ENCODE measurements at places on chromosomes 12 and 14. TPM values are rescaled to one million over a fixed set of nuclear protein-coding genes. Genes with fewer than 3 reads are reported as not detected.
A peak's percentile ranks its signal among the peaks of the same experiment; 100 is the strongest.

The GRIP1 gene
- 26.7 TPM for polyA plus RNA-seq

The SERPINA10 gene
- 0.11 TPM for polyA plus RNA-seq

The RARG gene
- polyA plus RNA-seq = 31.4 TPM

The TOMM20L gene
- 2.1 TPM for polyA plus RNA-seq

The NGB gene
- polyA plus RNA-seq = not detected

The CCDC197 gene
- not detected for polyA plus RNA-seq

The GLRX5 gene
- 87.6 TPM for polyA plus RNA-seq

The FGF6 gene
- polyA plus RNA-seq = not detected

The KCNJ8 gene
- 20.8 TPM for polyA plus RNA-seq

The FAIM2 gene
- 6.1 TPM for polyA plus RNA-seq

The LAG3 gene
- polyA plus RNA-seq = 1.9 TPM

The NRXN3 gene
- polyA plus RNA-seq = 7.9 TPM

GRCh38 chr12:79547044-79547734 lies 143.6 kb downstream of the PAWR start:
- DNase-seq = no peak

GRCh38 chr12:117380083-117380482 lies 18.7 kb upstream of the NOS1 start:
- no peak for DNase-seq

DNA sequence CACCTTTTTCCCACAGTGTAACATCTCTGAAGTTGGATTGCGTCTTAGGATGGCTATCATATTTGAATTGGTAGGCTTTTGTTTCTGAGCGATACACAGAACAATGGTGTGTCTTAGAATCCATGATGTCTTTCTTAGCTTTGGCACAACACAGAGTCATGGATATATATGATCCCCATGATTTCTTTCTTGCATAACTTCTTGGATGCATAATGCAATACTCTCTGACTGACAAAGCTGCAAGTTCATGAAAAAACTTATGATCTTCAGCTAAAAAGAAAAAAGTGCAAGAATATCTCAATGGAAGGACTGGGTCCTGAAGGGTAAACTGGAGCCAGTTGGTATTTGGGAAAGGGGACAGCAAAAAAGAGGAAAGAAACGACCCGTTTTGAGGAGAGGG lies 48.1 kb downstream of the VWF start:
- DNase-seq = no peak

GRCh38 chr14:24231263-24232120 lies 675 bp downstream of the NEDD8 start:
- DNase-seq = no peak

GRCh38 chr12:45381351-45381750 lies 165.5 kb downstream of the ANO6 start:
- DNase-seq = no peak

DNA sequence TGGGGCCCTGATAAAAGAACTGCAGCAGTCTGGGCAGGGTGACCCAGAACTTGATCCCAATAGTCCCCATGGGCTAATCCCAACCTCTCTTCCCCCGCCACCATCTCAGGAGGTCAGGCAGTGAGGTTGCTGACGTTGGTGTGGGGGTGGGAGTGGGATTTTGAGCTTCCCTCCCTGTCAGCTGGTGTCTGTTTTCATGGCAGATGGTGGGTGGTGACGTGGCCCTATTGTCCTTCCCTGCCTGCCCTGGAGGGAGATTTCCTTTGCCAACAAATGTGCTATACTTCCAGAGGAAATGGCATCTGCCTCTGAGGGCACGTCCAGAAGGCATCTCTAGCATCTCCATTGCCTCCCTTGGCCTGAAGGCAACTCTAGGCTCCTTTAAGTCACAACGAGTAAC lies 37.7 kb downstream of the NEUROD4 start:
- DNase-seq = no peak

- no peak for DNase-seq
Measured at GRCh38 chr12:20548611-20549010, 146.5 kb upstream of the SLCO1C1 start.

GRCh38 chr12:62720661-62721330 lies 214.2 kb downstream of the PPM1H start:
- no peak for DNase-seq

DNA sequence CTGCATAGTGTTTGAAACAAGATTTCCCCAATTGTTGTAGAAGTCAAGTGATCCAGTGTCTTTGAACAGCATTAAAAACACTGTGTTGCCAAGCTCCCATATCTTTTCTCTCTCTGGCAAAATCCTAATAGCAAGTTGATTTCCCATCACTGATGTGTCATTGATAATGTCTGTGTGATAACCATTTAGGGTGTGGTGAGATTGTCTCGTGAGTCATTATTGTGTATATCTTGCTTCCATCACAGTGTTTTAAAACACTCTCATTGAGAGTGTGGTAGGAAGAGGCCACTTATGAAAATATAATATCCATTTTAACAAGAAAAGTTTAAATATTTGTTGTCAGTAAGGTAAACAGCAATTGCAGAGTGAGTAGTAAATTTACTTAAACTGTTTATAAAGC lies 74.7 kb downstream of the PRORP start:
- DNase-seq = no peak

- peak; percentile 60 for DNase-seq
Measured at GRCh38 chr12:3315201-3315661, 175.8 kb upstream of the PRMT8 start.

DNA sequence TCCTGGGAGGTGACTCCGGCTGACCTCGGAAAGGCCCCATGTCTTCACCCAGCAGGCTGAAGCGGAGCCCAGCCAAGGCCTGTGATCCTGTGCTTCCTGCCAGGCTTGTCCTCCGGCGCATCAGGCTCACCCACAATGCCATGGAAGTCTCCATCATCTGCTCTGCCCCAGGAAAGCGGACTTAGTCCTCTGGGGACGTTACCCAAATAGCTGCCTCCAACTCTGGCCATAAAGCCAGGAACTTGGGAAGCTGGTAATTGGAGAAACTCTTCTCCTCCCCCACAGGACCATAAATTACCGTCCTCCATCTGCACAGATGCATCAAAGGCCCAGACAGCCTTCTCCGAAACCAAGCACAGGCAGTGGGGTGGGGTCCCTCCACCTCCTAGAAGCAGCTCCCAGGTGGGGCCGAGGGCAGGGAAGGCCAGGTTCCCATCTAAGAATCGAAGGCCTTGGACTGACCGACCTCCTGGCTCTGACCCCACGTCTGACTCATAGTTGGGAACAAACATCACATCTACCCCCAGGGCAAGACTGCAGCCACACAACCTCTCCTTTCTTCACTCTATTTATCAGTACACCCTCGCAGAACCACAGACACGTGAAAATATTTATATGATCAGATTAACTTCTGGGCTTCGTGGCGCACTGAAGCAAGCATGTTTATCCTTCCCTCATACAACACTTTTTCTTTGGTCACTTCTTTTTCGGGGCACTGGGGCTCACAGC lies 56.4 kb downstream of the PITPNM2 start:
- no peak for DNase-seq

- DNase-seq = no peak
Measured at GRCh38 chr12:108691998-108692808, 39.1 kb downstream of the CORO1C start.

DNA sequence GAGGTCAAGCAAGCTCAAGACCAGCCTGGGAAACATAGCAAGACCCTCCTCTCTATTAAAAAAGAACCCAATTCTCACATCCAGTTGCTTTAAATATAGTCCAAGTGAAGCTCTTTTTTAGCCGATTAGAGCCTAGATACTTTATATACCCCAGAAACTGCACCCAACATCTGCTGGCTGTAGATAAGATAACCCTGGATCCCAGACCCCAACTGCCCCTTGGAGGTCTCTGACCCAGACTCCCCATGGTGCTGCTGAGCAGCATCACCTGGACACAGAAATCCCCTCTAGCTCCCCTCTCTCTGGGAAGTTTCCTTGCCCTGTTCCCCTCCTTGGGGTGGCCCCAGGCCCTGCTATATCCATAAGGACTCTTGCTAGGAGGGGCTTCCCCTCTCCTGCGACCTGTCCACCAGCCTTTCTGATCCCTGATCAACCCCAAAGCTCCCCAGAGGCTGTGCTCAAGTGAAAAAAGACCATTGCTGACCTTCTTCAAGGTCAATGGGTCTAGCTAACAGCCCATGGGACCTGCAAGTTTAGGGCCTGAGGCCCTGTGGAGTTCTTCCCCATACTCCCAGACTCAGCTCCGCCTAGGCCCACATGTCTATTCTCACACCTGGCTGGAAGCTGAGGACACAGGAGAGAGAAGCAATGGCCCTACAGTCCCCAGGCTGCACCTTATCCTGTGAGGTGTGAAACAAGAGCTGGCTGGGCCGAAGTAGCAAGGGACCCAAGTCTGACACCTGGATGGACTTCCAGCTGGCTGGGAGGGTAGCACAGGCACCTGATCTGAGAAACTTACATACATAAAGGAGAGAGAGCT lies 56.2 kb downstream of the ARL6IP4 start:
- DNase-seq = no peak

DNA sequence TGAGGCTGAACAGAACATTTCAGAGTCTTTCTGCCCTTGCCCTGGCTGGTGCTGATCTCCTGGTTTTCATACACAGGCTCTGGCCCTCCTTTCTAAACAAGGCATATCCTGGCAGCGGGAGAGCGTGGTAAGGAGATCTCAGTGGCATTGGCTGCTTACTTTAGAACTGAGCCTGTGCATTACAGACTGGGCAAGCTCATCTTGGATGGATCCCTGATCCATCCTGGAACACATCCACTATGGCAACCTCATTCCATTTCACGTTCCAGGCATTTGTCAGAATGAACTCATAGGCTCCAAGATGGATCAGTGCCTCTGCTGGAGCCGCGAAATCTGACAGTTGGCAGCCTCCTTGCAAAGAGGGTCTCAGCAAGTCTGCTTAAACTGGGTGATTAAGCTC lies 224.5 kb upstream of the PELI2 start:
- DNase-seq = no peak

DNA sequence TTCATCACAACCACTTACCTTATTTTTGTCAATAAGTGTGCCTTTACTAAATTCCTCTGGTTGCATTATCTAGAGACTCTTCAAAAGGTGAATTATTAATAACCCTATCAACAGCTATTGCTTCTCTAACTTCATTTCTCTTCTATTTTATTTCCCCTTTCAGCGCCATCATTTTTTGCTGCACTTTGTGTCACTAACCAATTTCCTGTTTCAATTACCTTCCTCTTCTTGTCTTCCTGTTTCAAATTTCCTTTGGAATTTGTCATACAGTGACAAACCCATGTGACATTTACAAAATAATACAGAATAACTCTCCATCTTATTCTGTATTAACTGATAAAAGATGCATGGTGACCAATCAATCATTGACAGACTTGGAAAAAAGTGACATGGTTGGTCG lies 12.2 kb upstream of the CLEC2A start:
- no peak for DNase-seq

DNA sequence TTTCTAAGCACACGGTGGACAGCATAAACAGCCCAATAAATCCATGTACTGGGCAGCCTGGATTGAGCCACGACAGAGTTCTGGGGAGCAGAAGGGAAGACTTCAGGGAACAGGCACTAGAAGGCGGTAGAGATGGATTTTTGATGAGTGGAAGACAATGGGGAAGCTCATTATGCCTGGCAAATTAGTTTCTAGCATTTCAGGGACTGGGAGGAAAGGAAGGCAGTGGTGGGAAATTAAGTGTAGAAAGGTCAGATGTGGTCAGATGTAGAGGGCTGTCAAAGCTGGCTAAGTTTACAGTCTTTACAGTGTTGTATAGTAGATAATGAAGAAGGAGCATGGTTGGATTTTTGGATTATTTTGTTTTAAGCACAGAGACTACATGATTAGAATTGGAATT lies 9.2 kb downstream of the EGLN3 start:
- DNase-seq = no peak

DNA sequence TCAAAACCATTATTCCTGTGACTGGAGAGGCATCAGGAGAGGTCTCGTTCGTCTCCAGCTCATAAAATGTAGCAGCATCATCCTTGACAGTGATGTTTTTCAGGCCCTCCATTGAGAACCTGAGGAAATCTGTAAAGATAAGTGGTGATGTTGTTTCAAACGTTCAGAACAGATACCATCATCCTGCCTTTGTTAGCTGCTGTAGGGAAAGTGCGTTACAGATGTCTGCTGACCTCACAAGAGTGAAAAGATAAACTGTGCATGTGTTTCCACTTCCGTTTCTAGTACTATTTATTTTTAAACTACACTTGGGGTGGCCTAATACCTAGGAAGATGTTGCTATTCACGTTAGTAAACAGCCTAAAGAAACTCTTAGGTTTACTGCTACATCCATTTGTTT lies 28.4 kb downstream of the BCL2L14 start:
- no peak for DNase-seq

DNA sequence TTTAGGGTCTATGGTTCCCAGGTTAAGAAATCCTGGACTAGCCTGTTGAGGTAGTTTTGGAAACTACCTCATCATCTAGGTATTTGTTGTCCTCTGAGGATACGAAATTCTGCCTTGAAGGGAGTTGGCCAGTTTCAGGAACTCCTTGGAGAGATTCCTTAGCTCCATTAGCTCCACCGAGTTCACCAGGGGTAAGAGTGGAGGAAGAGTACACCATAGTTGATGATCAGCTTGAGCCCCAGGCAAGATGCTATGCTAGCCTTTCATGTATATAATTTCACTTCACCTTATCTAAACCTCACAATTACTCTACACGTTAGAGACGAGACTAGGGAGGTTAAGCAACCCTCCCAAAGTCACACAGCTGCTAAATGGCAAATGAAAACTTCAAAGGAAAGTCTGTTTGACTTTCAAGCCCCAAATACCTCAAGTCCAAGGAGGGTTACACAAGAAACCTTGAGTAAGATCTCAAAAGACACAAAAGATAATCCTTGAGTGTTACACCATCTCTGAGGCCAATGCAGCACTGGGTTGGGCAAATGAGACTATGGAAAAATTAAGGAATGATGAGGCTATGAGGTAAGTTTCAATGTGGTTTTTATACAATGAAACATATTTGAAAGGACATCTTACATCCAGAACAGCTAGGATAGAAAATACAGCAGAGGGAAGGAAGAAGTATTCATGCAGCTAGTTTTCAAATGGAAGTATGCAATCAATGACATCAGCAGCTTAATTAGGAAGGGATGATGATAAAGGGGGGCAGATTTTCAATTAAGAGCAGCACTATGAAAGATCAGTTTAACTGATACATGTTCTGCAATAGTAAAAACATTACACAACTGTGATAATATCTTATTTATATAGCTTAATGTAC lies 97.2 kb upstream of the KRAS start:
- no peak for DNase-seq

- no peak for DNase-seq
Measured at GRCh38 chr12:752695-753610, 574 bp downstream of the WNK1 start.

DNA sequence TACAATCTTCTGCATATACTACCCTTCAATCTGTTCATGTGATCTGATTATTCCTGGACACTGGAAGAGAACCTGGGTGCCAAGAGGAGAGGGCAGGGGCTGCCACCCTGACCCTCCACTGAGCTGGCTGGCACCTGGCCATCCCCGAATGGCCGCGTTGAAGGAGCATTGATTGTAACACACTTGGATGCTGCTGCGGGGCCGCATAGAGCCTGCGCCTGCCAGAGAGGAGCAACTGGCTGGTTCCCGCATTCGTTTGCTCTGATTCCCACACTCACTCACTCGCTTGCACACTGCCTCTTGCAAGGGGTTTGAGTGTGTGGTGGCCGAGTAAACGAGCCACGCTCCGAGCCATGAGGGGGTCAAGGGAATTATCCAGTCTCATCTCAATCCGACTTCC lies 32.4 kb downstream of the PSEN1 start:
- DNase-seq = no peak

All from renal cortex interstitium (tissue), 15 donors.